Aorta (tissue), 5 donors: ENCODE measurements at places on chromosomes 4 and X. TPM values are rescaled to one million over a fixed set of nuclear protein-coding genes. Genes with fewer than 3 reads are reported as not detected.

The ARR3 gene
- total RNA-seq = not detected

DNA sequence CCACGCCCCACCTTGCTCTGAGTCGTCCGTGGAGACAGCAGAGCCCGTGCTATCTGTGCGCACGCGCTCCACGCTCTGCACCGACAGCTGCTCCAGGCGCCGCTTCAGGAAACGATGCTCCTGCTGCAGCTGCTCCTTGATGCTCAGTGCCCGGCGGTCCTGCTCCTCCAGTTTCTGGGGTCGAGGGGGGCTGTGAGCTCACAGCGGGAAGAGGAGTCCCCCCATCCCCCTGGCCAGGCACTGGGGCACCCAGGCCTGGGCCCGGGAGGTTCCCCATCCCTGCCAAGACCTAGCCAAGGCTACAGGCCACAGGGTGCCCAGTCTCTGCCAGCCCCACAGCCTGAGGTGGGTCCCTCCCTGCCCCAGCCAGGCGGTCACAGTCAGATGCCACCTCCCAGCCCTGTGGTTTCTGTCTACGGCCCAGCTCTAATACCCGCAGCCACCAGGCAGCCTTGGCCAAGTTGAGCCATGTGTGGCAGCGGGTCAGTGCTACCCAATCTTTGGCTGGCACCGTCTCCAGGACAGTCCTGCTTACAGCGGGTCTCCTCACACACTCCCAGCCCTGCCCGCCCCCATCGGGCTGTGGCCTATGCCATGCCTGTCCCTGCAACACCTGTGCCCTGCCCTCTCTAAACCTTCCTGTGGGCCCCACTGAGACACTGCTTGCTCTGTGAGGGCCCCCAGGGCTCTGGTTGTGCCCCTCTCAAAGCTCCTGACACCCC is 9.3 kb upstream of the HAUS3 start:
- peak; percentile 69 for DNase-seq

DNA sequence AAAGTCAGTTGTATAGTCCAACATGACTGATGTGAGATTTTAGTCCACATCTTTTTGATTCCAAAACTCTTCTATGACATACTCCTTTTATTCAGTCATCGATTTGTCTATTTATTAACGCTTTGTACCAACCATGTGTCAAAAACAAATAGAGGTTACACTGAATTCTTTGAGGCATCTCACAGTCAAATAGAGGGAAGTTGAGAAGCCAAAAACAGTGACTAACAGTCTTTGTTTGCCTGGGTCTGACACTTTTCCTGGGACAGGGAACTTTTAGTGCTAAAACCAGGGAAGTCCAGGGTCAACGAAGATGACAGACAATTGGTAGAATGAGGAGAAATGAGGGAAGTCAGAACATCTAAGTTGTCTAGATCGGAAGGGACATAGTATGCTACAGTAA is 169.9 kb upstream of the HS3ST1 start:
- no peak for DNase-seq

GRCh38 chr4:73538162-73538561 is 56.6 kb downstream of the AFM start:
- DNase-seq = no peak

GRCh38 chr4:118839221-118839927 is 3.4 kb upstream of the SEC24D start:
- no peak for DNase-seq

The GJB1 gene
- total RNA-seq = not detected

The GAGE1 gene
- total RNA-seq = not detected

The KLHL13 gene
- 6.8 TPM for total RNA-seq

- no peak for DNase-seq
Observed at GRCh38 chrX:87728024-87728423, 210.4 kb downstream of the KLHL4 start.

- DNase-seq = no peak
Observed at GRCh38 chrX:133633950-133634349, 218.7 kb upstream of the GPC4 start.

- DNase-seq = no peak
Observed at GRCh38 chr4:139278485-139278884, 1.5 kb downstream of the MGARP start.

DNA sequence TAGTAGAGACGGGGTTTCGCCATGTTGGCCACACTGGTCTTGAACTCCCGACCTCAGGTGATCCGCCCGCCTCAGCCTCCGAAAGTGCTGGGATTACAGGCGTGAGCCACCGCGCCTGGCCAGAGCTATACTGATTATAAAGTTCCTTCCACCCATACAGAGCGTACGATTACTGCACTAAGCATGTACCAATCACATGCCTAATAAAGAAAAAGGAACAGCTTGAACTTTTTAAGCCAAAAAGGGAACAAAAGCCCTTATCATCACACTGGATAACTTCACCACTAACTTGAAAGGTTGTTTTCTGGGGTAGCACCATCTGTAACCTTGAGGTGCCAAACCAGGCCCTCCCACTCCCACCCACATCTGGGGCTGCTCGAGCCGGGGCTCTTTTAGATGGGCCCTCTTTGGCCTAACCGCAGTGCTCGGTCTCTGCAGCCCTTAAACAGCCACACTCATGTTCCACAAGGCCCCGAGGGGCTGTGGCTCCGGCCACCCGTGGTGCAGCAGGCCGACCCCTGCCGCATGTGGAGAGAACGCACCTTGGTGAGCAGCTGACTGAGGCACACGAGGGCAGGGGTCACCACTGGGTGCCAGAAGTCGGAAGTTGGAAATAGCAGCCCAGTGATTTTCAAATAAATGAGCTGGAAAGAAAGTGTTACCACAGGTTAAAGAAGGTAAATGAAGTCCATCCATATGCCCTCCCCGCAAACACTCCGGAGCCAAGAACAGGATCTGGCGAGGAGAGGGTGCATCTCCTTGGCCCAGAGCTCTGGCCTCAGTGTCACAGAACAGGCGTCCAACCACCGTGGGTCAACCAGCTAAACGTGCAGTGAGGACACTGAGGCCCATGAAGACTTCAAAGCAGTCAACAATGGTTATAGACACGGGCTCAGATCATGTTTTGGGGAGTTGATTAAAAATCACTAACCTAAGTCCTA is 18.4 kb downstream of the NOP14 start:
- DNase-seq = no peak

DNA sequence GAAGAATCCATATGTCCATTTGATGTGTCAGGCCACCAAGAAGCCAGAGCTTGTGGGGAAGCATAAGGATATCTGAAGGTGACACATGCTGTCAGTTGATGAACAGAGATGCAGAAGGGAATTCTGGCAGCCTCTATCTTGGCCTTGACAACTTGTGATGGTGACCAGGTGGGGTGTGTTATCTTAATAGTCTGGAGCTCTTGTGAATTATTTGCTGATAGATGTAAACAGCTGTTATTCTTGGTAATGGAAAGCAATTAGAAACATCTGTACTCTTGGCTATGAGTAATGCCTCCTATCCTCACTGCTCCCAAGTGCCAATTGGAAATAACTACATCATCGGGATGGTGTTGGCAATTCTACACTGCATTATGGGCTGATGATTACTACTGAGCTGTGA is 51.9 kb downstream of the NAA11 start:
- no peak for DNase-seq

DNA sequence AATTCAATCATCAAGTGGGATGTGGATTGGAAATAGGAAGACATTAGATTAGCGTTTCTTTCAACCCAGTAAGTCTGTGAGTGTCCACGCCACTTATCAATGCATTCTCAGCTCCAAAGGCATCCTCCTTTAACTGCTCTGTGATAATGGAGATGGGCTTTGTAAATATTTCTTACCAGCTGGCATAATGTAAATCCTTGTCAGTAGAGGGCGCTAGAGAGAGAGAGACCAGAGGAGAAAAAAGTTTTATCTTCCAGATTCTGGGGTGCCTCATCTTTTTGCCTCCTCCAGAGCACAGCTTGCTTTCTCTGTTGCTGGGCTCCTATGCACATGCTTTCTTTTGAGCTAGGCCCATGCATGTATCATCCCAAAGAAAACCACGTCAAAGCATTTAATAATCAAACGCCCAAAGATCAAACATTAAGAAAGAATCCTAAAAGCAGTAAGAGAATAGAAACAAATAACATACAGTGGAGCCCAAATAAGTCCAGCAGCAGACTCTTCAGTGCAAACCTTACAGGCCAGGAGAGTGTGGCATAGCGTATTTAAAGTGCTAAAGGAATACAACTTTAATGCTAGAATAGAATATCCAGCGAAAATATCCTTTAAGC is 9.6 kb upstream of the MTMR1 start:
- no peak for DNase-seq

The POU3F4 gene
- total RNA-seq = 0.09 TPM

GRCh38 chr4:187849556-187850225 is 145.9 kb upstream of the ZFP42 start:
- DNase-seq = no peak

GRCh38 chrX:130734713-130735112 is 168.3 kb downstream of the ENOX2 start:
- DNase-seq = no peak

- DNase-seq = no peak
Observed at GRCh38 chrX:101442085-101442484, 34.1 kb downstream of the HNRNPH2 start.

DNA sequence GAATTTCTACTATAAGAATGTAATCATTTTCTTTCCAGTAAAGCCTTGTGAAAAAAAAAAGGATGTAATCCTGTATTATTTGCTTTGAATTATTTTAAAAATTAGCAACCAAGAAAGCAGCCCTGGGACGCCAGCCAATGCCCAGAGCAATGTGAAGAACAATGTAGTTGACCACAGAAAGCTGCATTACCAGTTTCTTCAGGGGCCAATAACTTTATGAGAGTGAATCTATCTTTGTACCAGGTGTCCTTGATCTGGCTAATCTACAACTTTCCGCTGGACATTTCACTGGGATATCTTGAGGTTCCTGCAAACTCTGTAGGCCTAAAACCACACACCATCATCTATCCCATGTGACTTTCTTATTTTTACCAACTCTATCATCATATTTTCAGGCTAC is 7.6 kb upstream of the KLHL2 start:
- DNase-seq = no peak

The N4BP2 gene
- total RNA-seq = 7.0 TPM

The ADAMTS3 gene
- 5.9 TPM for total RNA-seq

The ZMAT1 gene
- 14.8 TPM for total RNA-seq

The GLRA2 gene
- not detected for total RNA-seq

DNA sequence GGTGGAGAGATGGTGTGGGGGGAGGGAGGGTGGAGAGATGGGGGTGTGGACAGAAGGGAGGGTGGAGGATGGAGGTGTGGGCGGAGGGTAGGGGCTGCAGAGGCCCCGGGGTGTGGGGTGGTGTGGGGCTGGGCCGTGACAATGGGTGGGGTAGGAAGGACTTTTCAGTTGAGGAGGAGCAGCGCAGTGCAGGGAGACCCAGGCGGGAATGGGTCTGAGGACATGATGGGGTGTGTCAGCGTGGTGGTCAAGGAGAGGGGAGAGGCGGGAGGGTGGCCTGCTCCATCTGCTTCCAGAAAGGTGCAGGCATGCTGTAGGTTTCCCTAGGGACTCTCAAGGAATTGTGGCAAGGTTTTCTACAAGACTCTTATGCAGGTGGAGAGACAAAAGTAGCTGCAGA is 48.9 kb downstream of the RGS12 start:
- no peak for DNase-seq

DNA sequence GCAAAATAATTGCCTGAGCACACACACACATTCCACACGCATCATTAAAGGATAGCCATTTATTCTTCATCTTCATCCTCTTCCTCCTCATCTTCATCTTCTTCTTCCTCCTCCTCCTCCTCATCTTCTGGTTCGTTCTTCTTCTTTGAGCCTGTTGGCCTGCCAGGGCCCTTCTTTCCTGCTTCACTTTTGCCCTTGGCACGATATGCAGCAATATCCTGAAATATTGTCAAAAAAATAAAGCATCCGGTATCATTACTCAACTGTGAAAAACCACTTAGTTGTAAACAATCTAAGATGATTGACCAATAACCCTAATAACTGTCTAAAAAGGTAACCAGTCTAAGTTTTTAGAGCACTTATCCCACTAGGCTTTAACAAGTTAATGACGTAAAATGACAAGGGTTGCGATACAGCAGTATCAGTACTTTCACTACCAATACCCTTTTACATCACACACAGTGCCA is 2.1 kb downstream of the HMGB2 start:
- no peak for DNase-seq

DNA sequence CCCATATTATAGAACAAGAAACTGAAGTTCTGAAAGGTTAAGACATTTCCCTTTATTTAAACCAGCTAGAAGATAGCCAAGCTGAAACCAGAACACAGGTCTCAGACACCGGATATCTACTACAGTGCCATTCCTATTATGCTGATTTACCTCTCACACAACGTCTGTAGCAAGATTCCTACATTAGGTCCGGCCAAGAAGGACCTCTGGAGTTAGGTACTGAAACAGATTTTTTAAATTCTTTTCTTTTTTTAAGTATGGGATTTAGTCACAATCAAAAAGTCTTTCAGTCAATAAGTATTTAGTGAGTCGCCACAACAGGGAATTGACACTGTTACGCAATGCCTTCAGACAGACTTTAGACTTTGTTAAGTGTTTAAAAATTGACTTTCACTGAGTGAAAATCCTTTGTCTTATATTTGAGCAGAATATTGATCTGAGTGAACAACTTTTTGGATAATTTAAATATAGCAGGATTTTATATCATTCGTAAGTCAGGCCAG is 26.5 kb upstream of the SPANXN4 start:
- DNase-seq = no peak

GRCh38 chr4:40309250-40309774 is 25.8 kb upstream of the CHRNA9 start:
- DNase-seq = peak; percentile 92

- DNase-seq = no peak
Observed at GRCh38 chrX:71514367-71515037, 18.4 kb upstream of the OGT start.

DNA sequence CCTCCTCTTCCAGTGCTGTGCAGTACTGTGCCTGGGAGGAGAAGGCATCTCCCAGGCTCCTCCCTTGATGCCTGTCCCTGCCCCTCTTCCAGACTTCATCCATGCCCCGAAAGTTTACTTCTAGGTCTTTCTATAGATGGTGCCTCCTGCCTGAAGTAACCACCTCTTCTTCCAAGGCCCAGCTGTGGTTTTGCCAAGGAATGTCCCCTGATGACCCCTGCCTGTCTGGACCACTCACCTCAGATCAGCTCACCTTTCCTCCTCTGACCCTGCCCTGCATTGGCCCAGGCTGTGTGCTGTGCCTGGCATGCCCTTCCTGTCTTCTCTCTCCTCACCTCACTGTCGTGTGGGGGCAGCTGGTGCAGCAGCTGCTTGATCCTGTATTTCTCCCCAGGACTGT is 6.8 kb downstream of the PRICKLE3 start:
- DNase-seq = no peak

DNA sequence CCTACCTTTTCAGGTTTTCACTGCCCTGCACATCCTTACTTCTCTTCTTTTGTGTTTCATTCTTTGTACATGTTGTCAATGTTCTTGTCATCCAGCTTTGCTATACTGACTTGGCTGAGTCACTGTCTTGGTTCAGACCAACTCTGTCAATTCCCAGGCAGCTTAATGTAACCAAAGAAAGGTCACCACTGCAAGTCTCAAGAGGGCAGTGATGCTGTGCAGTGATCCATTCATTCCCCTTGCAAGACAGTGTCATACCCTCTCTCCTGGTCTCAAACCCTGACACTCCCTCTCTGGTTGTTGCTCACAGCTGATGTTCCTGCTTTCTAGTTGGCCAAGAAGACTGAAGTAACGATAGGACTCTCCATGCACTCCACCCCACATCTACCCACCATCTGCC is 17.5 kb downstream of the RAB39B start:
- no peak for DNase-seq

GRCh38 chr4:56972809-56973208 is 4.6 kb downstream of the NOA1 start:
- DNase-seq = no peak

The CSN1S1 gene
- 2.1 TPM for total RNA-seq
